Right hindlimb (tissue), 1 donor: ENCODE measurements at places on chromosomes 1 and 21.

DNA sequence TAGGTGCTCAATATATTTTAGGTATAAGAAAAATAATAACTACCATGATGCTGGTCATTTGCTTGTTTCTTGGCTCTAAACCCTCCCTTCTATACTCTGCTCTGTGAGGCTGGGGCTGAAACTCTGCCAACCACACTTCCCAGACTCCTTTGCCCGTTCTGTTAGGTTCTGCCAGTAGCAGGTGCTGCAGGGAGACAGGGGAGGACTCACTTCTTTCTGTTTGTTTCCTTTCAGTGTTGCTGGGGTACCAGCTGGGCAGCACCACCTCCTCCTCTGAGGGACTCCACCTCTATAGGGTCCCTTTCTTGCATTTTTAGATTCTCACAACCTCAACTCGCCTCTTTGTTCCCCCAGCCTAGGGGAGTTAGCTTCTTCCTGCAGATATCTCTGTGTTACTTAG, 17.0 kb upstream of the SH2D2A start:
- no peak for DNase-seq

DNA sequence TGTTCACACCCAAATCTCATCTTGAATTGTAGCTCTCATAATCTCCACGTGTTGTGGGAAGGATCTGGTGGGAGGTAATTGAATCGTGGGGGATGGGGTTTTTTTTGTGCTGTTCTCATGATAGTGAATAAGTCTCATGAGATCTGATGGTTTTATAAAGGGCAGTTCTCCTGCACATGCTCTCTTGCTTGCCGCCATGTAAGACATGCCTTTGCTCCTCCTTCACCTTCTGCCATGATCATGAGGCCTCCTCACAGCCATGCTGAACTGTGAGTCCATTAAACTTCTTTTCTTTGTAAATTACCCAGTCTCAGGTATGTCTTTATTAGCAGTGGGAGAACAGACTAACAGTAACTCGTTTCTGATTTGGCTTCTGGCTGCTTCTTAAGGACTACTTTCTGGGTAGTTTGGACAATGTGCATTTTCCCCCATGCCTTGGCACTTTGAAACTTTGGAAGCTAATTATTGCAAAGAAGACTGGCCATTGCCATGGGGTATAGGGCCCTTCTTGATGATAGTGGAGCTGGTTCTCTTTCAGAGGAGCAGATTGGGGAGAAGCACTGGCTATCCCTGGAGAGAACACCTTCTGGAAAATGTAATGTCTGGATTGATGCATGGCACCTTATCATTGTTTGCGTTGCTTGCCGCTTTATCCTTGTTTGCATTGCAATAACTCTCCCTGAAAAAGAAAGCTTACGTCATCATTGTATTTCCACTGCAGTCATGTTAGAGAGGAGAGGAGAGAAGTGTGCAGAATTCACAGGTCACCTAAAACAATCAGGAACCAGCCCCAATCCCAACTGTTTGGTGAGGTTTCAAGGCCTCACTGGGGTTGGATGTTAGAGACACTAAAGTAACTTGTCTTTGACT, 5.9 kb downstream of the CNIH3 start:
- DNase-seq, result no peak

- no peak for DNase-seq
Measured at GRCh38 chr1:221801773-221802516, 60.1 kb upstream of the DUSP10 start.

DNA sequence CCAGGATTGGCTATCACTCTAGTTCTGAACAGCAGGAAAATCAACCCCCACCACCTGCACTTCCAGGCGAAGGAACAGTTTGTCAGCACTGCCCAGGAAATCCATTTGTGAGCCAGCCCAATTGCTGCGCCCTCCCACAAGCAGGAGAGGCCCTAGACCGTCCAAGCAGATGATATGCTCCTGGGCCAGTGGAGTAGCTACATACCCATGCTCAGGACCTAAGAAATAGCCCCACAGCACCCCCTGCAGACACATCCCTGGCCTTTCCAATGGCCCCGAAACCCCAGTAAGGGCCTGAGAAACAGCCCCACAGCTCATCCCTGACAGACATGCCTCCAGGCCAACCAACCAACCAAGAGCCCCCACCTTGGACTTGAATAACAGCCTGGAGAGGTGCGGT, 111.5 kb upstream of the ZC3H11B start:
- no peak for DNase-seq

- DNase-seq, result no peak
Measured at GRCh38 chr1:12469990-12470389, 148.0 kb downstream of the DHRS3 start.

DNA sequence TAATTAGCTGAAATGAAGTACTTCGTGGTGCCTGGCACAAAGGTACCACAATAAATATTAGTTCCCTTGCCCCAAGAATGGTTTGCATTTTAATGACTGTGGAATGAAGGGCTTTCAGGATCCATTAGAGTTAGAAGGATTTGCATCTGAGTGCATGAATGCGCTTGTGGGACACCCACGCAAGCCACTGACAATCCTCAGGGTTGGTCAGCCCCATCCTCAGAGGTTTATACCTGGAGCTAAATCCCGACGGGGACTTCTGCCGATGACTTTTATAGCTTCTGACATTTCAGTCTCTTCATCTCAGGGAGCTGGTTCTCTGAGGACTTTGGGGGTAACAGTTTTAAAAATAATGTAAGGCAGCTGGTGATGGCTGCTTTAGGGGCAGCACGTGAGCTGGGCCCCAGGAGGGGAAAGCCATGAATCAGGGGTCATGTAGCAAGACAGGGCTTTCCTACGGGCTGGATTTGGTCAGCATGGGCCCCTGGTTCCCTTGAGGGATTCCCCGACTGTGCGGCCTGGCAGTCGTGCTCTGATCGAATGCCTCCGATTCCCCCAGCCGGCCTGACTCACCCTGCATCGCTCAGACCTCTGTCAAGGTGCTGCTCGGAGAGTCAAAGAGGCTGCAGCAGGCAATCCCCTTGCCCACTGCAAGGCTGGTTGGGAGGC, 20.8 kb upstream of the IL10 start:
- DNase-seq, result no peak

GRCh38 chr1:46370214-46370633, 23.9 kb upstream of the FAAH start:
- DNase-seq, result no peak

- no peak for DNase-seq
Measured at GRCh38 chr1:2399890-2400575, 8.4 kb downstream of the RER1 start.

GRCh38 chr1:10103193-10103592, 70.4 kb downstream of the UBE4B start:
- no peak for DNase-seq

DNA sequence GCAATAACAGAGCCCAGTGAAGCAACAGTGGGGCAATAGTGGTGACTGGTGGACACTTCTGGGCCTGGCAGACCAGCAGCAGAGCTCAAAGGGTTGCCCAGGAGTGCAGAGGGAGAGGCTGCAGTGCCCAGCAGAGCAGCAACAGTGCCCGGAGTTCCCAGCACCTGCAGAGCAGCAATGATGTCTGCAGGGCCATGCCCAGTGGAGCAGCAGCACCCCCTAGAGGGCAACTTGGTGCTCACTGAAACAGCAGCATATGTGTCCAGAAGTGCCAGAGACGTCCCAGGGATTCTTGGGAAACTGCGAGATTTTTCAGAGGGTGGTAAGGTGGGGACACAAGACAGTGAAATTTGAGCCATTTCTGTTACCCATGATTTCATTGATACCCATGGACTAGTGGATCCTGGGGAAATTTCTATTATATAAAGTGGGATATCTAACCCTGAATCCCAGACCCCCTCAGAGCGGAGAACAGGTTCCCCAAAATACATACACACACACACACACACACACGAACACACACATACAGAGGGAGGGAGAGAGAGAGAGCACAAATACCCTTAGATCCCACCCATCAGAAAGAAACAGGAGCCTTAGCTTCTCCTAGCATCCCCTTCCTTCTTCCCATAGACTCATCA, 156.9 kb upstream of the GJB5 start:
- DNase-seq, result peak; percentile 35

- DNase-seq, result no peak
Measured at GRCh38 chr1:12598974-12599373, 19.0 kb downstream of the DHRS3 start.

GRCh38 chr1:25945761-25946160, 39.5 kb upstream of the STMN1 start:
- no peak for DNase-seq

DNA sequence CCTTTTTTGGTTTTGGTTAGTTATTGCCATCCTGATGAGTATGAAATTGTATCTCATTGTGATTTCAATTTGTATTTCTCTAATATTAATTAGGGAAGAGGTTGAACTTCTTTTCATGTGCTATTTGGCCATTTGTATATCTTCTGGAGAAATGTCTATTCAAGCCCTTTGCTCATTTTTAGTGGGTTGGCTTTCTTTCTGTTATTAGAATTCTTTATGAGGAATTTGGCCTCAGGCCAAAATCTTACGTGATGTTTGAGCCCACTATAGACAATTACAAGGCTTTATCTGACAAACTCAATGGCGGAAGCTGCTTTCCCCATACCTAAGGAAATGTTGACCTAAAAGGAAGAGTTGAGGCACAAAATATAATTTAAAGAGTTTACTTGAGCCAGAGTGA, 32.9 kb downstream of the IVNS1ABP start:
- DNase-seq, result no peak

DNA sequence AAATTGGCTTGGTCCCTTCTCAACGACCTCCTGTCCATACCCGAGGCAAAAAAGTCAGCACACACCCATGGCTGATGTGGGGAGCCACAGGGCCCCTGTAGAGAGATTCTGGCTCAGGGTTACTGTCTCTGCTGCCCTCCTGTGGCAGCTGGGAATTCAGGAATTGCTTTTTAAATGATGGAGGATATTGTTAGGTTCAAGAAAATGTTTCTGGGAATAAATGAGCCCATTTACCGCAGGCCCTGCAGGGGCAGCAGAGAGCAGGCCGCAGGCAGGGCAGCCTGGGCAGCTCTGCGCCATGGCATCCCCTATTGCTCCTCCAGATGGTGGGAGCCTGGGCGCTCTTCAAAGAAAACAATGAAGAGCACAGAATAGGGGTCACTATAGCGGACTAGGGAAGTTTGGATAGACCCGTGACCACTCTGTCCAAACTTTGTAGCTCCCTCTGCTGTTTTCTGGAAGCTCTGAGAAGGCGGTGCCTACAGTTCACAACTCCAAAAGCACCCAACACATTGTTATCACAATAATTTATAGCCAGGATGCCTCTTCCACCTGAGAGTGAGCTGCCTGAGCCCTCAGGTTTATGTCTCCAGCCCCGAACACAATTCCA, 201.1 kb downstream of the BACH1 start:
- no peak for DNase-seq

GRCh38 chr1:22747021-22747734, 36.5 kb downstream of the EPHB2 start:
- DNase-seq, result no peak

GRCh38 chr1:113452921-113453770, 62.8 kb downstream of the MAGI3 start:
- DNase-seq, result no peak

- no peak for DNase-seq
Measured at GRCh38 chr1:97262842-97263241, 541.3 kb downstream of the PTBP2 start.

GRCh38 chr1:112954017-112954650, 1.9 kb downstream of the SLC16A1 start:
- no peak for DNase-seq

- DNase-seq, result no peak
Measured at GRCh38 chr1:157113106-157113505, 13.5 kb upstream of the ETV3L start.

GRCh38 chr1:117605164-117605773, 579 bp upstream of the TENT5C start:
- DNase-seq, result no peak

- no peak for DNase-seq
Measured at GRCh38 chr21:34994766-34995631, 54.1 kb downstream of the RUNX1 start.

DNA sequence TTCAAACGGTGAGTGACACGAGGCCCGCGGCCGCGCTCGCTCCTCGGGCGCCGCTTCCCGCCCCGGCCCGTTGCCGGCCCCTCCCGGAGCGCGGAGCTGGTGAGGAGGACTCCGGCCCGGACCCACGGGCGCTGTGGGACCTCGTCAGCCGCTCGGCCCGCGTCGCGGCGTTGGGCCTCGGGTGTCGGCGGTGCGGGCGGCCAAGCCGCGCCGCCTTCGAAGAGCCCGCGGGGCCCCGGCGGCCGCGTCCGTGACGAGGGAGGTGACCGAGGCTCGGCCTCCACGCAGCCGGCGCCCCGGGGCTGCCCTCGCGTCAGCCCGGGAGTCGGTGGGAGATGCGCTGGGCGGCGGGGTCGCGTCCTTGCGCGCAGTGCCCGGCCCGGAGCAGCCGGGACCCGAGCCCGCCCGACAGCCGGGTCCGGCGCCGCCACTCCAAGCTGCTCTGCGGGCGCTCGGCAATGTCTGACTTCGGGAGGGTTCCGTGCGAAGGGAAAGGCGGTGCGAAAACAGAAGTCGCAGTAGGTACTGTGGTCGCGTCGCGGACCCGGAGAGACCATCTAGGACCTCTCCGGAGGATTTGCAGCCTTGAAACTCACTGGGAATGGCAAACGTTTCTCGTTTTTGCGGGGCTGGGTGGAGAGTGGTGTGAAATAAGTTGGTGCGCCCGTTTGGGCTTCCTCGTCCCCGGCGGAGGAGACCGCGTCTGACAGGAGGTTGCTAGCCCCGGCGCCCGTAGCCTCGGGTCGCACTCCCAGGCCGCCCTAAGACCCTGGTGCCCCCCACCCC, 829 bp downstream of the SPEN start:
- DNase-seq, result peak; percentile 43

DNA sequence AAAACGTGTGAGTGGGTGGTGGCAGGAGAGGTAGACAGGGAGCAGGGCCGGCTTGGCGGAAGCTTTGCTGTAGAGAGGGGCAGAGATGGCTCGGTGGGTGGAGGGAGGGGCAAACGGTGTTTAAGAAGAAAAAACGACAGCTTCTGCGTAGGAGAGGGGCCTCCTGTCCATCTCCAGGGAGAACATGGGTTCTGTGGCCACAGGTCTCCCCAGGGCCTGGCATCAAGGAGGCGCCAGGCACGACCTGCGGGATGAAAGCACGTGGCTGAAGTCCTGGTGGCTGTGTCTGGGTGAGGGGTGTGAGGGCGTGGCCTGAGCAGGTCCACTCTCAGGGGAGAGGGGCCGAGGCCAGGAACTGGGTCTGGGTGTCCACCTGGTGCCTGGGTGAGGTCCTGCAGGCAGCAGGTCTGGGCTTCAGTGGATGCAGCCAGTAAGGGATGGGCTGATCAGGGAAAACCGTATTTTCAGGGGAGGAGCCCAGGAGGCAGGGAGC, 940 bp upstream of the PRKCZ start:
- DNase-seq, result no peak

DNA sequence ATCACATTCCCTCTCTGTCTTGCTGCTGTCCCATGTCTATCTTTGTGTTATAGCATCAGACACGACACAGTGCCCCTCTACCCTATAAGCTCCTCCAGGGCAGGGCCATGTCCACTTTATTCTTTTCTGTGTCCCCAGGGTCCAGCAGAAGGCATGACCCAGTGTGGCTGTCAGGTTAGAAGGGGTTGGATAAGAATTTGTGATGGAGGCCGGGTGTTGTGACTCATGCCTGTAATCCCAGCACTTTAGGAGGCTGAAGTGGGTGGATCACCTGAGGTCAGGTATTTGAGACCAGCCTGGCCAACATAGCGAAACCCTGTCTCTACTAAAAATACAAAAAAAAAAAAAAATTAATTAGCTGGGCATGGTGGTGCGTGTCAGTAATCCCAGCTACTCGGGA, 26.3 kb upstream of the RNF19B start:
- no peak for DNase-seq
